ENCODE measurements at places on chromosomes 13 and 19.

DNA sequence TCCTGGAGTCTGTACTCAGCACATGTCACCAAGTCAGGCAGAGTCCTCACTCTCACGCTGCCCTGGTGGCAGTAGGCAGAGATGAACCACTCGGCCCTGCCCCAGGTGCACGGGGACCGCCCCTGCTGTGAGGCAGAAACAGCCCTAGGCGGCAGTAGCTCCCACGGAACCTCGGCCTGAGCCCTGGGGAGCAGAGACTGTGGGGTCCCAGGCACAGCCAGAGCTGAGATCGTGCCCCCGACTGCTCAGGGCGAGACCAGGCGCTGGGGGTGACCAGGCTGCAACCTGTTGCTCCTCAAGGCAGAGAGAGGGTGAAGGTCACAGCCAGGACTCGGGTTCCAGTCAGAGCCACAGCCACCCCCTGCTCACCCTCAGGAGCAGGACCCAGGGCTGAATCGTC, 34.9 kb downstream of the AP1M1 start:
- DNase-seq: no peak

- no peak for DNase-seq
Observed at GRCh38 chr13:23567906-23568460, 2.2 kb upstream of the TNFRSF19 start.

DNA sequence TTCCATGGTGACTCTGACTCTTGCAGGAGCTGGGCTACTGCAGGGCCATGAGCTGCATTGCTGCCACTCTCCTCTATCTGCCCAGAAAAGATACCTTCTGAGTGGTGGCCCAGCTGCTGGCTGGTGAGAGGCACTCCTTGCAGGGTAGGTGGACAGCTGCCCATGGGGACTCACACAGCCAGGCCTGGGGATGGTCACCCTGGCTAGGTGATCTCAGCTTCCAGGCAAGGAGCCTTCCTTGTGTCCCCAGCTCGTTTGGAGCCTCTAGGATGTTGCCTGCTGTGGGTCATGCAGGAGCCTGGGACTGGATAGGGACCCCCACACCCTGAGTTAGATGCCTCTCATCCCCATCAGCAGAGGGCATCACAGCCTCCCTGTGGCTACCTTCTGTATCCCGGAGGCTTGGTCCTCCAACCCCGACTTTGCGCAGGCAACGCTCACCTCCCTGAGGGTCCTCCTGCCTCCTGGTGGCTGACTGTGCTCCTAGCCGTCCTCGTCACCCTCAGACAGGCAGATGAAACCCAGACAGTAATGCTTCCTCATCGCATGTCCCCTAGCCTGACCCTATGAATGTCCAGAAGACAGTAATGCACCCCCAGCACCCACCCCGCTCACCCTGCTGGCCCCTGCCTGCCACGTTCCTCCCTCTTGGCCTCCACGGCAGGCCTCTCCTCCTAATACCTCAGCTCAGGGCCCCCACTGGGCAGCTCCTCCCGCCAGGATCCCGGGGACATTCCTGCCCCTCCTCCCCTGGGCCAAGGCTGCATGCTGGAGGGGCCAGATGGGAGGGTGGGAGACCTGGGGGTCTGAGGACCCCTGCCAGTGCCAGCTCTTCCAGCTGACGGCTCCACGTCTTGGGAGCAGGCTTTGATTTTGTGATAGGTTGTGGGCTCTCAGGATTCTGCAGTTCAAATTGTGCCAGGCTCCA, 13.6 kb upstream of the ZNF14 start:
- no peak for DNase-seq

GRCh38 chr19:39406656-39407409, at the start of gene ZFP36:
TSS of gene ZFP36 (plus strand) at chr19:39406847. CDS start at chr19:39406905, 58 bp downstream.
- DNase-seq: peak; percentile 62
